ENCODE measurements at places on chromosomes 12 and 14.
A peak's percentile ranks its signal among the peaks of the same experiment; 100 is the strongest.

DNA sequence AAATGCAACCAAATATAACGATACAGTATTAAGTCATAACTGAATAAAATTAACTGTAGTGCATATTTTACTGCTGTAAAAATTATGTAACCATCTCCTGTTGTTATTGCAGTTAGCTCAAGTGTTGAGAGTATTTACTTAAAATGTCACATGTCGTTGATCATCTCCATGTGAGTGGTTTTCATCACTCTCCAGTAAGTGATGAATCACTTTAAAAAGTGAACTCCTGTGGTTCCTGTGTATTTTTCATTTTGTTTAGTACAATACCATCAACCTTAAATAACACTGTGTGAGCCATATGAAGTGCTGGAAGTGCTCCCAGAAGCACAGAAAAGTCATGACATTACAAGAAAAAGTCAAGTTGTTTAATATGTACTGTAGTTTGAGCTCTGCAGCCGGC is 104.7 kb upstream of the SLCO1B1 start:
- no peak for DNase-seq

GRCh38 chr12:100189636-100190394 is 10.8 kb upstream of the ACTR6 start:
- no peak for DNase-seq

DNA sequence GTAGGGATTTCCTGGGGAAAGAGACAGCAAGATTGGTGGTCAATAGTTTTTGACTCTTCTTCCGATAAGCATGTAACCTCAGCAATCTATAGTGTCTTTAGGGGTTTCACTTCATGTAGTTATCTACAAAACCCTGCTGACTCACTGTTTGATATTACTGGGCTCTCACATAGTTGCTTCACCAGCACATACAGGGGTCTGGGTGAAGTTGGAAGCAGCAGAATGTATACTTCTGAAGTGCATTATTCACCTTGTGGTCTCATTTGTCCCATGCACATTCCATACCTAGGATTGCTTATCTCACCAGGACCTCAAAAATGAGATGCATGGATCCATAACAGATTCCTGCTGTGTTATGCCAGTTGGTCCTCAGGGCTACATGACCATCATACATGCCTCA is 280.0 kb downstream of the LRIG3 start:
- no peak for DNase-seq

GRCh38 chr12:49979791-49980190 is 7.0 kb downstream of the AQP6 start:
- DNase-seq = no peak

GRCh38 chr14:72745546-72745945 is 148.4 kb downstream of the DPF3 start:
- no peak for DNase-seq

DNA sequence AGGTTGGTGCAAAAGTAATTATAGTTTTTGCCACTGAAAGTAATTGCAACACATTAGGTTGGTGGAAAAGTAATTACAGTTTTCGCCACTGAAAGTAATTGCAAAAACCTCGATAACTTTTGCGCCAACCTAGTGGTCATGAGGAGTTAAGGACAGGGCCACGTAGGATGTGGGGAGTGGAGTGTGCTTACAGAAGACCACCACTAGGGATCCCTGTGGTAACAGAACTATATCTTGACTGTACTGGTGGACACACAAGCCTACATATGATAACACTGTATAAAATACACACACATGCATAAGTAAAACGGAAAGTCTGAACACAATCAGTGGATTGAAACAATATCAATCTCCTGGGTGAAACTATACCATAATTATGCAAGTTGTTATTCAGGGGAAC is 187.4 kb upstream of the ABCD2 start:
- DNase-seq = no peak

DNA sequence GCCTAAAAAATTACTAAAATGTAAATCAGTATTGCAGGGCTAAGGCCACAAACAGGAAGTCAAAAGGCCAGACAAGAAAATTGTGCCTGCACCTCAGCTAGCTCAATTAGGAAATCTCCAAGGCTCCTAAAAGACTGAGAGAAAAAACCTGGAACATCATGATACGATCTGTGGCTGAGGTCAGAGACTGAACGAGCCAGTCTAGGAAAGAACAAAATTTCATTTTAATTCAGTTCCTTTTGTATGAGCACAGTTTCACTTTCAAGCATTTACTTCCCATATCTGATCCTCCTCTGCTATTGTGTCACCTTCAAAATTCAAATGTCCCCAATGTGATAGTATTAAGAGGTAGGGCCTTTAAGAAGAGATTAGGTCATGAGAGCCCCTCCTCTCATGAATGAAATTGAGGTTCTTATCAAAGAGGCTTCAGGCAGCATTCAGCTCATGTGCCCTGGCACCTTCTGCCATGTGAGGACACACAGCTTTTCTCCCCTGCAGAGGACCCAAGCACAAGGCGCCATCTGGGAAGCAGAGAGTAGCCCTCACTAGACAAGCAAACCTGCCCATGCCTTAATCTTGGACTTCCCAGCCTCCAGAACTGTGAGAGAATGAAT is 14.8 kb downstream of the PRKAB1 start:
- no peak for DNase-seq

- DNase-seq = no peak
These were observed 7.9 kb downstream of the FAIM2 start for GRCh38 chr12:49895773-49896172.

DNA sequence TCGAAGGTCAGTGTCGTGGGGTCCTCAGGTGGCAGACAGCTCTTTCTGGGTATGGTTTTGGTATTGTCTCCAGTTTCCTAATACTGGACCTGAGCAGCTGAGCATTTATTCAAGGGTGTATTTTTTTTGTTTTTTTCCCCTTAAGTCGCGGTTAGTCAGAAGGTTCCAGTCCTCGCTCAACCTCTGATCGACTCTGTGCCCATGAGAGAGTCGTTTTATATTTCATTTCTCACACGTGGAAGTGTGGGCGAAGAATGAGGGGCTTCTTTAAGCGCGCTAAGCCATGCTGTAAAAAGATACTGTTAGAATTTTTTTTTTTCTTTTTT is 499 bp downstream of the MIPOL1 start:
- DNase-seq = no peak

DNA sequence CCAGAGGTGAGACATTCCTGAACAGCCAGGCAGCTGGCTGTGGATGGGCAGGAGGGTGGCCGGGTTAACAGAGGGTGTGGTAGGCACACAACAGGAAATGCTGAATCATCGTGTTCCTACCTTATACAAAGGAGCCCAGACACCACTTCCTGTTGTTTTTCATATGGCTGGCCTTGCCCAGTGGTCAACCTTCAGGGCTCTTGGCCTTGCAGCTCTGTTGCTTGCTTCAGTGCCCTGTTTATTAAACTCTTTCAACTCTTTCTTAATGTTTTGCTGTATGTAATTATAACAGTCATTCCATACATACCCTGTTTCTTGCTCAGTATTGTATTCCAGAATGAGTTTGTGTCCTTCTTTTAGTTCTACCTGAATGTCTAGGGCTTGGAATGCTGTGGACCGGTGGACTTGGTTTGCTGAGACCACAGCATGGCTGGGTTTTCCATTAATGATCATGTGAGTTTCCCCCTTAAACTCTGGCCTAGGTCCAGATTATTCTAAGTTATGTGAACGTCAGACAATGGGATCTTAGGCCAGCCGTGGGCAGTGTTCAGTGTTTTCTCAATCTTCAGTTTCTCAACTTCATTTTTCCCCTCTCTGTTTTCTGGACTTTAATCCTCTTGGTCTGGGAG is 11.9 kb downstream of the CFAP54 start:
- DNase-seq = peak; percentile 7

DNA sequence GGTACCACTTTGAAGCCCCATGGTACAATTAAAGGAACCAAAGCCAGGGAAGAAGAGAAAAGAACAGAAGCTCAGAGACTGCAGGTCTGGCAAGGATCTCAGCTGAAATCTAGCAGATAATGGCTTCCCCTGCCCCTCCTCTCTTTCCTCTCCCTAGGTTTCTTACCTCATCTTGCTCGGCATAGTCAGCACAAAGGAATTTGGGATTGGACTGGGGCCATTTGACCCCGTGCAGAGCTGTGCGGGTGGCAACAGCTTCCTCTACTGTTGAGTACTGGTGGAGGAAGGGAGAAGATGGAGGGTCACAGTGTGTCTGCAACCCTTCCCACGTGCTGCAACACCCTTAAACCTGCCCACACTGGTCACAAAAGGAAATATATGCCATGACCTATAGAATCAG is 4.7 kb upstream of the CDH24 start:
- no peak for DNase-seq

DNA sequence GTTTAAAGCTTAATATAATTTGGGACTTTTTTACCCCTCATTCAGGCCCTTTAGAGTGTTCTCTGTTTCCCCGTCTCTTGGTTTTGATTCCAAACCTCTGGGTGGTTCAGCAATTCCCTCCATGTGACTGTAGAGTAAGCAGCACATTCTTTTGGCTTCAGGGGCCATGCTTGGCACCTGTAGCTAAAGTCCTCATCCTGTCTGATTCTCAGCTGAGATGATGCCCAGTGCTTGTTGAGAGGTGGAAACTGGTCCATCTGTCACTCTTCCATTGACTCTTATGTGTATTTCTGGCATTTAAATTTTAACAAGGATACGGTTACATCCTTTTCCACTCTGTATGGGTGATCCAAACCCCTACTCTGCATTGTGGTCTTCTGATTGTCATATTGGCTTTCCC is 127.1 kb downstream of the DIO2 start:
- no peak for DNase-seq

DNA sequence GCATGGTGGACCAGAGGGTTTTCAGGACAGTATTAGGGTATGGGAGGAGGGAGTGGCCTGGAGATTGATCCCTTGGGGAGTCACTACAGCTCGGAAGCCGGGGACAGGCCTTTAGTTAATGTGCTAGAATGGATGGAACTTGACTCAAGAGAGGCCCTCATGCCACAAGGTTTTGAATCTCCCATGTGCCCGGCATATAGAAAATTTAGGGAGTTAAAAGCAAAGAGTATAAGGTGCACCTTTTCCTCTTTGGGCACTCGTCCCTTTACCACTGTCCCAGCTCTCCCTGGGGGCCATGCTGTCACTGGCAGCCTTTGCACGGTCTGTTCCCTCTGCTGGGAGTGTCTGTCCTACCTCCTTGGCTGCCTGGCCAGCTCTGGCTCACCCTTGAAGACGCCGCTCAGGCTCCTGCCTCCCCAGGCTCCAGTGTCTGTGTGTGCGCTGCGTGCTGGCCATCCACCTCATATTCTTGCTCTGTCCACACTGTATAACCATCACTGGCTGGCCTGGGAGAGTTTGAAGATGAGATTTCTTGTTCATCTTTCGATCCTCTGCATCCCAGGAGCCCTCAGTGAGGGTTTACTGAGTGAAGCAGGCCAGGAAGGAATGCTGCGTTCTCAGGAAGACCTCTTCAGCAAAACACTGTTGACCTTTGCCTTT is 161.3 kb downstream of the ZFP36L1 start:
- no peak for DNase-seq

DNA sequence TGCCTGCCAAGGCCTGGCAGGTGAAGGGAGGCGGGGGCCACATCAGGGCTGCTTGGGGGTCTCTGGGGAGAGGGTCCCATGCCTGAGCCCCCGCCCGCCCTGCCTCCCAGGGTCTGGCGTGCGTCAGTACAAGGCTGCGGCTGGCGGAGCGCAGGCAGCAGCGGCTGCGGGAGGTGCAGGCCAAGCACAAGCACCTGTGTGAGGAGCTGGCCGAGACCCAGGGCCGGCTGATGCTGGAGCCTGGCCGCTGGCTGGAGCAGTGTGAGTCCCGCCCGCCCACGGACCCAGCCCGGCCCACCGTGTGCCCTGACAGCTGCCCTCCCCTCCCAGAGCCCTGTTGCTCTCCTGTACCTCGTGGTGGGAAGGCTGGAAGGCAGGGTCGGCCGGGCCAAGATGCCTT is 40.7 kb downstream of the KIF26A start:
- no peak for DNase-seq

DNA sequence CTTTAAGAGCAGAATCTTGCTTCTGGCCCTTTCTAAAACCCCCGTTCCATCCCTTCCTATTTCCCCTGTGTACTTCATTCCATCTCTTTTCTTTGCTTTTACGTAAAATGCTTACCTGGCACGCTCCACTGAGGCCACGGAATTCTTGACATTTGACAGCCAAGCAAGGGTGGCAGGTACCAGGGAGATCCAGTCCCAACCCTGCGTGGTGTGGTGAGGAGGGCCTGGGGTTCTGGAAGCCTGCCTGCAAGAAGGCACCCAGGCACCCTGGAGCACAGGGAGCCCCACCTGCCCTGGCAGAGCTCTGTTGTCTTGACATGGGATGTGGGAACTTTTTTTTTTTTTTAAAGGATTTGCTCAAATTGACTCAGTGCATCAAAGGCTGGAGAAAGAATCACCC is 48.6 kb downstream of the ITPK1 start:
- no peak for DNase-seq
